NCI-H2029 (cell line): ENCODE measurements at places on chromosomes 12 and 14.

GRCh38 chr12:114400361-114400811 is 5.6 kb downstream of the TBX5 start:
- DNase-seq = no peak

DNA sequence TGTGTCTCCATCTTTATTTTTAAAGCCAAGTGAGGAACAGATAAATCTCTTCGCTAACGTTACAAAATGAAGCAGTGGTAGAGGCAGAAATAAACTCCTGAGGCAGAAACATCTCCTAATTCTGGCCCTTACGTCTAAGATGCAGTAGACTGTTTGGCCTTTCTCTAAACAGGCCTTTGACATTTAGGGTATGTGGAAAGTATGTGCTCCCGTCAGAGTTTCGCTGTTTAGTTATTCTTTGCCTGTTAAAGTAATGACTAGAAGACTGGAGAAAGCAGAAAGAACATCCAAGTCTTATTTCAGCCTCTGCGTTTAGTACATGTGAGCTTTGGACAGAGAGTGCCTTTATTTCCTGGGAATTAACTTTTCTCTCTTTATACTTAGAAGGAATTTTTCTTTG is 216.6 kb downstream of the RAD51B start:
- DNase-seq = no peak

DNA sequence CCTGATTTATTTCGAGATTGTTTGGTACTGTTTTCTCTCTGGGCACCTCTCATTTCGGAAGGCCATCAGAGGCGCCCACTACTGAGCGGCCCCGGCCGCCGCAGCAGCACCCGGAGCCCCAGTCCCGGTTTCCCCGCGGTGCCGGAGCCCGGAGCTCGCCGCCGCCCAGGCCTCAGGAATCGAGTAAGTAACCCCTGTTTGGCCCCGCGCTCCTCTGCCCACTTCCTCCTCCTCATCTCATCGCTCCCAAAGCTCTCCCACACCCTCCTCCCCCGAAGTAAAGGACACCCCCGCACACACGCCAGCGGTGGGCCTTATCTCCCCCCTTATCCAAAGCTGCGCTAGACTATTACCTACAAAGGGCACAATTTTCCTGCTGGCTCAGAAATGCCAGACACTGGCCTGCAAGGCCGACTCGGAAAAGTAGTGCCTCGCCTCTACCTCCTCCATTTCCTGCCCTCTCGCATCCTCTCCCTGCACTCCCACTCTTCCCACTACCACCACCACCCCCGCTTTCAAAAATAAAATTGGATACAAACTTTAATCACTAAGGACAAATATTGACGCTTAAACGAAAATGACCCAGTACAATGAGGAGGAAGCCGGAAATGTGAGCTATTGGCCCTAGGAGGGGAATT is 637 bp upstream of the FOXG1 start:
- DNase-seq = no peak

DNA sequence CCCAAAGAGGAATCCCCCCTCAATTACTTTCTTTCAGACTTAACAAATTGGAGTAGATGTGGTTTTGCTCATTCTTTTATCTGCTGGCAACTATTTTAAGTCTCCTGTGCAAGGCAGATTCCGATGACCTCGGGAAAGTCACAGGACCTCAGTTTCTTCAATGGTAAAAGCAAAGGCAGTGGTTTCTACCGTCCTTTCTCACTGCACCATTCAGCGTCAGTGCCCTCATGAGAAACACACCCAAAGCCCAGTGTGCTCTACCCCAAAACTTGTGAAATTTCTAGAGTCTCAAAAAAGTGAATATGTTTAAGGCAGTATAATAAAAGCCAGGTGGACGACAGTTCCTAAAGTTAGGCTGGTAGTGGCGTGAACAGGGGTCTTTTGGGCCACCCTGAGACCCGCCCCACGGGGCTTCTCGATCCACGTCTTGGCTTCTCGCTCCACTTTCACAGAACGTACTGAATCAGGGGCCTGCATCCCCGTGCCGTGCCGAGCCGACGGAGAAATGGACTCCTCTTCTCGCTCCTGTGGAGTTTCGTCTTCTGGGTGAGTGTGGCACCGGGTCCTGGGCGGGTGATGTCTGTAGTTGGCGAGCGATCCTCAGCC is 1.3 kb upstream of the ARHGAP5 start:
- DNase-seq = no peak

- no peak for DNase-seq
These were observed 151.6 kb downstream of the HELB start for GRCh38 chr12:66453844-66454243.

DNA sequence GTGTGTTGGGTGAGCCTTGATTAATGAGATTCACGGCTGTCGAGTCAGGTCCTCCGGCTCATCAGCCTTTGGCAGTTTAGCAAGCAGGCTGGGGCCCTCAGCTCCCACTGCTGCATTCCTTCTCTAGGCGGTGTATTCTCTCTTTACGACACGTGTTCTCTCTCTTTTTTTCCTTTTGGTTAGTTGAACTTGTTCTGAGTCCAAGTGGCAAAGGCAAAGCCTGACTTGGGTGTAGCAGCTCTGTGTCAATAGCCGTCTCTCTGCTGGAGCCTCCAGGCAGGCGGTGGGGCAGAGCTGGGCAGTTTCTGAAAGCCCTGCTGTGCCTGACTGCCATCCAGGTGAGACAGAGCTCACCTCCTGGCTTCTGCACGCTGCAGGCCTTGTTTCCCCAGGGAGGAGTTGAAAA is 46.6 kb downstream of the SUSD6 start:
- no peak for DNase-seq

DNA sequence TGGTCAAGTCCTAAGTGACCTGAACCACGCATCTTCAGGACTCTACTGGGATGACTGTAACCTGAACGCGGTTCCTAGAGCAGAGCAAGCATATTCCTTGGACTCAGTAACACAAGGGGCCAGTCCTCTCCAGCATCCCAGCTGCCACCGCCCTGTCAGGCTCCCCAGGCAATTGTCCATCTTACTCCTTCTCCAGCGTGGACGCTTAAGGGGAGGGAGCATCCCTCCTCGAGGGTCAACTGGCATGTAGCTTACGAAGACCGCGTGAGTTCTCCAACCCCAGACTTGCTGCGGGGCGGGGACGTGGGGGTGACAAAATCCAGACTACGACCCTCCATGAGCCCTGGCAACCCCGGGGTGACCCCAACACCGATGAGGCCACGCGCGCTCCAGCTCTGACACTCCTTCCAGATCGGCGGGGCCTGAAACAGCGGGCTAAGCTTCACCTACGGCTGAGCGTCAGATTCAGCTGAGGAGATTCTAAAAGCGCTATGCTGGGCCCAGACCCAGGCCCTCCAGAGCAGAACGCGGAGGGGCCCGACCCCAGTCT is 846 bp upstream of the MTHFD1 start:
- DNase-seq = no peak

DNA sequence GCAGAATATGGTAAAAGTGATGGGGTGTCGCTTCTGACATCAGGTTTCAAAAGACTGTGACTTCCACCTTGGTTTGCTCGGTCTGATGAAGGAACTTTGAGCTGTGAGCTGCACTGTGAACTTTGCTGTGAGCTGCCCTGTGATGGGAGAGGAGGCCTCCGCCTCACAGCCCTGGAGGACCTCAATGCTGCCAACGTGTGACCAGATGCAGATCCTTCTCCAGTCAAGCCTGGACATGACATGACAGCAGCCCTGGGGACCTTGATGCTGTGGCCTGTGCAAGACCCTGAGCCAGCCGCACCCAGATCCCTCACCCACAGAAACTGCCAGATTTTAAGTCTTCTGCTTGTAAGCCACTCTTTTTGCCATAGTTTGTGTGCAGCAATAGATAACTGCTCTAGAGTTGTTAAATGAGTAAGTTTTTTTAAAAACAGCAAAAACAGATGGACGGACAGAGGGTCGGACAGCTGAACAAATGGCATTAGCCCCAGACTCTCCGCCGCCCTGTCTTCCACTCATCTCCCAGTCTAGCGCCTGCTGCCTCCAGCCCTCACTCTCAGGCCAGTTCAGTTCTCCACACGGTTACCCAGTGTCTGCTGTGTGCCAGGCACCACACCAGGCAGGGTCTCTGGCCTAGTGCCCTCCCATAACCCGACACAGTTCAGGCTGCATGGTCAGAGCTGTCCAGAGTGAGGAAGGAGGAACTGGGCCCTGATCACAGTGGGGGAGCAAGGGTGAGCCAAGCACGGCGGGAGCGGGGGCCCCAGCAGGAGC is 13.1 kb upstream of the LRTM2 start:
- no peak for DNase-seq

GRCh38 chr12:49388682-49389386 is 21.6 kb downstream of the SPATS2 start:
- DNase-seq = no peak

- peak; percentile 12 for DNase-seq
These were observed 63.6 kb upstream of the PWP1 start for GRCh38 chr12:107622001-107622400.

DNA sequence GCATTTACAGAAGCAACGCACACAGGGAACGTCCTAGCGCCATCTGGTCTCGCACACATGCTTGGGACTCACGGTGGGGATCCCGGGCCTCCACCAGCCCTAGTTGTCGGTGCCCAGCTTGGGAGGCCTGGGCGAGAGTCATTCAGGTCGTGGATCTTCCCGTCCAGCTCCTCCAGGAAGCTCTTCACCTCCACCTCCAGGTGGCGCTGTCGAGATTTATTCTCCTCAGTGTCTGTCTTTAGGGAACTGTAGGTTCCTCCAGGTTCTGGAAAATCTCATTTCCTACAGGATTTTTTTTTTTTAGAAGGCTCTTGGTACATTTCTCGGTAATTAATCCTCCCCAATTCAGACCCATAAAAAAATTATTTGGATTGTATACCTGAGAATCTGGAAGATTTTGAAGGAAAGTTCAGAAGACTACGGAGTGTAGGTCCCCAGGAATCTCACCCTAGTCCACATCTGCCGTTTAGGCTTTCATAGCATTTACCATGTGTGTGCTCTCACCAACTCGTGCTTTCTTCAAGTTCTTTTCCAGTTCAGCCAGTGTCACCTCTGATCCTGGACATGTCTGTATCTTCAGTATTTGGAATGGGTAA is 910.0 kb downstream of the TMEM121 start:
- no peak for DNase-seq

GRCh38 chr12:16103851-16104250 is 173.6 kb downstream of the SLC15A5 start:
- no peak for DNase-seq

- DNase-seq = no peak
These were observed 257.8 kb downstream of the DPF3 start for GRCh38 chr14:72636094-72636493.

- no peak for DNase-seq
These were observed 924.1 kb upstream of the TMEM132C start for GRCh38 chr12:127342861-127343260.

DNA sequence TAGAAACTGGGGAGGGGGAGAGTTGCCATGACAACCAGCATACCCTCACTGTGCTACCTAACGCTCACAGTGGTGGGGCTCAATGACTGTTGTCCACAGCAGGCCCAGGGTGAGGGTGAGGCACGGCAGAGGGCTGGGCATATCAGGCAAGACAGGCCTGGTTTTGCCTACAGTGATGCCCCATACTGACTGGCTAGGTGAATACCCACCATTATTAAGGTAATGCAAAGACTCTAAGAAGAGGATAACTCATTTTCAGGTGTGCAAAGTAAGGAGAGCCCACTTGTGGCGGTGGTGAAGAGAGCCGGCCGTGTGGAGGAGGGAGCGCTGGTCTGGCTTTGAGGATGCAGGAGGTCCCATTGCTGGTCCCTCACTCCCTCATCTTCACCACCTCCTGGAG is 422.3 kb downstream of the FUT8 start:
- DNase-seq = no peak

- DNase-seq = no peak
These were observed 124.2 kb downstream of the HMGA2 start for GRCh38 chr12:65948320-65949008.

- no peak for DNase-seq
These were observed 1.2 kb upstream of the DCAF11 start for GRCh38 chr14:24113379-24113800.

GRCh38 chr14:100396266-100396795 is 73.2 kb downstream of the SLC25A47 start:
- DNase-seq = no peak

- DNase-seq = no peak
These were observed 29.4 kb upstream of the OXA1L start for GRCh38 chr14:22737052-22737451.

- DNase-seq = no peak
These were observed 1.5 kb upstream of the DTX1 start for GRCh38 chr12:113054948-113055486.

GRCh38 chr12:31406345-31406744 is 80.4 kb upstream of the SINHCAF start:
- DNase-seq = no peak

- DNase-seq = no peak
These were observed 34.7 kb upstream of the FZD10 start for GRCh38 chr12:130127532-130127911.
